HCT116 (cell line): ENCODE measurements at places on chromosomes 5 and 9. TPM values are rescaled to one million over a fixed set of nuclear protein-coding genes. Genes with fewer than 3 reads are reported as not detected.

The TNFSF15 gene
- not detected for total RNA-seq

The PCA3 gene
- total RNA-seq, result not detected

The TXNDC8 gene
- total RNA-seq, result not detected

The MCIDAS gene
- total RNA-seq, result 6.4 TPM

The TSC1 gene
- 34.5 TPM for total RNA-seq

The MRPL36 gene
- total RNA-seq, result 71.9 TPM

The WNK2 gene
- 24.4 TPM for total RNA-seq

The DAPK1 gene
- total RNA-seq, result 5.6 TPM

The OR1J2 gene
- not detected for total RNA-seq

The LMBRD2 gene
- total RNA-seq, result 1.1 TPM

The ANKDD1B gene
- total RNA-seq, result 0.84 TPM

The PRR7 gene
- 39.9 TPM for total RNA-seq

The RGP1 gene
- 32.6 TPM for total RNA-seq

The PAEP gene
- not detected for total RNA-seq

The ATOX1 gene
- total RNA-seq, result 66.2 TPM

The CER1 gene
- not detected for total RNA-seq

The SPATA31D4 gene
- total RNA-seq, result not detected

The NTRK2 gene
- not detected for total RNA-seq

The PCDHGA8 gene
- not detected for total RNA-seq

The OR13C3 gene
- not detected for total RNA-seq

The ADAMTS2 gene
- total RNA-seq, result 3.9 TPM

The PCDHB5 gene
- total RNA-seq, result not detected

The SPAG8 gene
- total RNA-seq, result 0.39 TPM

The SPATA31C1 gene
- not detected for total RNA-seq

The QRFP gene
- total RNA-seq, result not detected

The FYB1 gene
- total RNA-seq, result 0.42 TPM

The SLIT3 gene
- 0.10 TPM for total RNA-seq

The PNPLA7 gene
- 1.8 TPM for total RNA-seq

The SLC46A2 gene
- not detected for total RNA-seq

The SLC34A1 gene
- not detected for total RNA-seq

The NFIL3 gene
- total RNA-seq, result 38.0 TPM

The MYO10 gene
- 34.9 TPM for total RNA-seq

The PKD2L2 gene
- total RNA-seq, result not detected

The ASPN gene
- not detected for total RNA-seq

The WNT8A gene
- total RNA-seq, result not detected

The NUP214 gene
- total RNA-seq, result 35.5 TPM

The KCTD16 gene
- 0.64 TPM for total RNA-seq

The IL3 gene
- not detected for total RNA-seq

The SPOCK1 gene
- 0.27 TPM for total RNA-seq

The TEX48 gene
- total RNA-seq, result not detected

The GHR gene
- total RNA-seq, result not detected

The DAB2 gene
- 5.5 TPM for total RNA-seq

The BAAT gene
- total RNA-seq, result 0.25 TPM

The MED27 gene
- 26.9 TPM for total RNA-seq

The RAD1 gene
- total RNA-seq, result 24.8 TPM

The MAMDC2 gene
- total RNA-seq, result 1.2 TPM

The OR13C4 gene
- not detected for total RNA-seq

The CNTLN gene
- total RNA-seq, result 5.1 TPM

The CYLC2 gene
- total RNA-seq, result not detected

The HTR1A gene
- total RNA-seq, result not detected

The HEMGN gene
- total RNA-seq, result not detected
